ENCODE measurements at places on chromosomes 6 and 20.

GRCh38 chr20:23702021-23702420, 13.2 kb upstream of the CST4 start:
- DNase-seq = no peak

GRCh38 chr6:65280060-65280459, 427.0 kb downstream of the EYS start:
- no peak for DNase-seq

- DNase-seq = peak; percentile 70
Observed at GRCh38 chr6:108561742-108562502, 1.2 kb downstream of the FOXO3 start.

DNA sequence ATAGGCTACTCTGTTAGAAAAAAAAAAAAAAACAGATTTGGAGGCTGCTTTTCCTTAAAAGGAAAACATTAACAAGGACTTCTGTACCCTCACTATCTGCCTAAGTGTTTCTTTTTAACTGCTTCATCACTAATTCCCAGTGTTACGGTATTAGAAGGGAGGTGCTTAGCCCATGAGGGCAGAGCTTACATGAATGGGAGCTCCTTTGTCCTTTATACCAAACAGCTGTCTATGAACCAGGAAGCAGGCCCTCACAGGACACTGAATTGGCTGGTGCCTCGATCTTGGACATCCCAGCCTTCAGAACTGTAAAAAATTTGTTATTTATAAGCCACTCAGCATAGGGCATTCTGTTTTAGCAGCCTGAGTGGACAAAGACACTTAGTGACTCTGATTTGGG, 215.6 kb upstream of the NRSN1 start:
- no peak for DNase-seq

- no peak for DNase-seq
Observed at GRCh38 chr6:30894381-30894780, 10.1 kb downstream of the DDR1 start.

- DNase-seq = no peak
Observed at GRCh38 chr6:1312473-1313367, 822 bp downstream of the FOXQ1 start.

- DNase-seq = no peak
Observed at GRCh38 chr20:52595518-52595917, 376.6 kb upstream of the TSHZ2 start.

- peak; percentile 73 for DNase-seq
Observed at GRCh38 chr20:57831326-57831992, 121.6 kb upstream of the PMEPA1 start.

DNA sequence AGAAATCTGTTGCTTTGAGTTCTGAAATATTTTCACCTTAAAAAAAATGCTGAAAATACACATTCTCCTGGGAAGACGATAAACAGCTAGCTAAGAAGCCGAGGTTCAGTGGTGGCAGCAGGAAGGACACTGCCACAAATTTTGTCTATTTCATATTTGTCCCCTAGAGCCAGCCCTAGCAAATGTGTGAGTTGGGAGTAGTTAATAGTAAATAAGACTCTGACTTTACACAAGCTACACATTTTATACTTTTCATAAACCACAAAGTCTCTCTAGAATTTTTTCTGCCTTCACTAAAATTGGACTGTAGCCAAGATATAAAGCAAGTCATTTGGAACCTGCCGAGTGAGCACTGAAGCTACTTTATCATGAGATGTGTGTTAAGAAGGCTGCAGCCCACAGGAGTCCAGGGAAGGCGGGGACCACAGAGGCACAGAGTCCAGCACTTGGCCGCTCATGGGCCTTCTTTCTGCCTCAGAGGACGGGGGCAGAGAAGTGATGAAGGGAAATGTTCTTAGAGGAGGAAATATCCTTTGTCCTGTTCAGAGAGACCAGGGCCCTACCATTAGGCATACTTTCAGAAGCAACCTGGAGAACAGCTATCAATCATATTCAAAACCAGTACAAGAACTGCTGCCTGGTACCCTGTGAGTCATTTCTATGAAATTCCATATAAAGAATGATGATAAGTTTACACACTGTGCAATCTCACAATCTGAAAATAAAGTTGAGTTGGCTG, 241.7 kb upstream of the TAB2 start:
- no peak for DNase-seq

- no peak for DNase-seq
Observed at GRCh38 chr20:11429889-11430519, 487.7 kb upstream of the BTBD3 start.

DNA sequence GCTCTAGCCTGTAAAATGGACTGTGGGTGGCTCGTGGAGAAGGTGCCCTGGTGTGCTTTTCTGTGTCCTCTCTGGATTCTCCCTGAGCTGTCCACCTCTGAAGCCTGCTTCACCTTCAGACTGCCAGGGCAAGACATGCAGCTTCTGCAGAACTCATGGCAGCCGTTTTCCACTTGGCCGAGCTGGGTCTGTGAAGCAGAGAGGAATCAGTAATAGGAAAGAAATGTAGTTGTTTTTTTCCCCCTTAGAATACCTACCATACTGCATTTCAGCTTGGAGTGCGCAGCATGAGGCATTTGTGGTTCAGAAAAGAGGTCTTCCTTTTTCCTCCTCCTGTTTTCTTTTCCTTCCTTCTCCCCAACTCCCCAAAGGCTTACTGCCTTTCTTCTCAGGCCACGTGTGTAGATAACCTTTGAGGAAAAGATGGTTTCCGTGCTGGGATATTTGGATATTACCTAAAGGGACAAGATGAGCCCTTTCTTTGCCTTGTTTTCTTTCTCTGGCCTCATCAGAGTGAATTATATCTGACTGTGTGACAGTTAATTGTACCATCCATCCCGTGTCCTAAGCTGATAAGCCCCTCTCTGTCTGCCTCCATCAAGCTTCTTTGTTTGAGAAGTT, 39.4 kb downstream of the RREB1 start:
- no peak for DNase-seq

DNA sequence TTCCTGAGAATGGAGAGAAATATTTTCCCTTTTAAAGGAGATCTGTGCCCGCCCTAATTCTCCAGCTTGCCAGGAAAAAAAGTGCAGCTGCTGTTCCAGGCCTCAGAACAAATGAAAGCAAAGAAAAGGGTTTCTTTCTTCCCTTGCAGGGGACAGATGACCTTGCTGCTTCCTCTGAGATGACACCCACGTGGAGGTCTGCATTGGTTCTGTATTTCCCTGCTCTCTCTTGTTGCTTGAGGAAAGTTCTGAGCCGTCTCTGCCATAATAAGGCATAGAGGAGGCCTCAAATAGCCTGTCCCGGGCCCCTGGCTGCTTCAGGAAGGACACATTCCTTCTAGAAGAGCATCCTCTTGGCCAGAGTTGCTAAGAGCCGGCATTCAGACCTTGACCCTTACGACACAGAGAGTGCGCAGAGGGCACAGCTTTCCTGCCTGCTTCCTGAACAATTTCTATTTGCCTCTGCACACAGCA, 501.8 kb upstream of the SULF2 start:
- peak; percentile 72 for DNase-seq

- no peak for DNase-seq
Observed at GRCh38 chr20:56916345-56916622, 287.2 kb downstream of the TFAP2C start.

DNA sequence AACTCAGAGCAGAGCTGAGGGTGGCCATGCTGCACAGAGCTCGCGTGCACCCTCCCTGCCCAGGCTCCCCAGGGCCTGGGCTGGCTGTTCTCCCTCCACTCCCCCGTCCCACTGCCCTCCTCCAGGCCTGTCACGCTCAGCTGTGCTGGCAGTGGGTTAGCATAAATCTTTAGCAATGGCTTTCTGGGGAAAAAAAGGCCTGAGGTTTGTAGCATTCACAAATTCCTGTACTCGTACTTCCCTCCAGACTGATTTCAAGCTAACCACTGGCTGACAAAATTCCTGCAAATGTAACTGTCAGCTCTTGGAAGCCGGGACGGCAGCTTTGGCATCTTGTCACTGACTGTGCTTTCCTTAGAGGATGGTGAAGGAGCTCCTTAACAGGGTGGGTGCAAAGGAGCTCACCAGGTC, 22.3 kb upstream of the SMOC2 start:
- no peak for DNase-seq

DNA sequence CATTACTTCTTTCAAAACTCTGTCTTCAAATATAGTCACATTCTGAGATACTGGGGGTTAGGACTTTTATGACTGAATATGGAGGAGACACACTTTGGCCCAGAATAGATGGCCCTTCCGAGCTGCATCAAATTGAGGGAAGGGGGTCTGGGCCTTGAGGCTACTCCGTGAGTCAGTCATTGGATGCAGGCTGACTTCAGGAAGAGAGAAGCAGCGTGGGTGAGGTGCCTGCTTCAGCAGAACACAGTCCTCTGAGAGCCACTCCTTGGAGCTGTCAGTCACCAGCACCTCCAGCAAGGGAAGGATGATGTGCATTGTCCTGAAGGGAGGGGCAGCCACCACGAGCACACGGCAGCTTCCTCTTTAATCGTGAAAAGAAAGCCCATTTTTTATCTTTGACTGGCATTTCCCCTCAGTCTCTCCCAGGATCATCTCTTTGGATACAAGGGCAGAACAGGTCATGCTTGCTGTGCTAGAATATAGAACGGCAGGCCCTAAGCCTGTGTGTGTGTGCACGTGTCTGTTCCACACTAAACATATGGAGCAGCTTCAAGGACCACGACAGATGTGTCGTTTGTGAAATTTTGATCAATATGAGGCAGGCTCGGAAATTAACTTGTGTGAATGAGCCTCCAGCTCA, 721.6 kb downstream of the KIF16B start:
- DNase-seq = no peak

DNA sequence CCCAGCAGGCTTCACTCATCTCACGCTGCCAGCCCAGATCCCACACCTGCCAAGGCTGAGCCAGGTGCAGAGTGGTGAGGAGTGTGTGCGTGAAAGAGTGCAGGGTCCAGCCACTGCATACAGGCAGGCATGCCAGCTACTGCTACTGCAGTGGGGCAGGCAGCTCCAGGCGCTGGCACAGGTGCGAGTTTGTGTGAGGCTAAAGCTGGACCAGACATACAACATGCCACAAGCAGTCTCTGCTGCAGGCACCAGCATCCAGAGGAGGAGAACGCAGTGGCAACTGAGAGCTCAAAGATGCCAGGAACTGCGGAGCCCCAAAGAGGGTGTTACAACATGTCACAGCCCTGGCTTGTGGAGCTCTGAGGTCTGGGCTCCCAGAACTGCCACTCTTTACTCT, 149.8 kb downstream of the EYS start:
- no peak for DNase-seq

GRCh38 chr6:2890976-2891767, 11.9 kb downstream of the SERPINB9 start:
- DNase-seq = no peak

DNA sequence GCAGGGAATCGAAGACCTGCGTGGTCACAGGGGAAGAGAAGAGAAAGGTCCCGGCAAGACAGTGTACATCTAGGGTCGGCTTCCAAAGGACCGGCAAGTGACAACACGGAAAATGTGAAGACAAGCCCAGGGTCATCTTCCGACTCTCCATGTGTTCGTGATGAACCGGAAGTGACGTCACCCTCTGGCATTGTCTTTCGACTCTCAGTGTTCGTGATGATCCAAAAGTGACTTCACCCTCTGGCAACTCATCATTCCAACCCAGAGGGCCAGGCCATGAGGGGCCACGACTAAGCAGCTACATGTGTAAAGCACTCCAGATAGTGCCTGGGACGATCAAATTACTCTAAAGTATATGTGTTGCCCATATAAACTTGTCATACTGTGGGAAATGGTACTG, 290.8 kb downstream of the THBS2 start:
- DNase-seq = no peak

GRCh38 chr6:46757214-46757596, 10.5 kb downstream of the ANKRD66 start:
- no peak for DNase-seq

DNA sequence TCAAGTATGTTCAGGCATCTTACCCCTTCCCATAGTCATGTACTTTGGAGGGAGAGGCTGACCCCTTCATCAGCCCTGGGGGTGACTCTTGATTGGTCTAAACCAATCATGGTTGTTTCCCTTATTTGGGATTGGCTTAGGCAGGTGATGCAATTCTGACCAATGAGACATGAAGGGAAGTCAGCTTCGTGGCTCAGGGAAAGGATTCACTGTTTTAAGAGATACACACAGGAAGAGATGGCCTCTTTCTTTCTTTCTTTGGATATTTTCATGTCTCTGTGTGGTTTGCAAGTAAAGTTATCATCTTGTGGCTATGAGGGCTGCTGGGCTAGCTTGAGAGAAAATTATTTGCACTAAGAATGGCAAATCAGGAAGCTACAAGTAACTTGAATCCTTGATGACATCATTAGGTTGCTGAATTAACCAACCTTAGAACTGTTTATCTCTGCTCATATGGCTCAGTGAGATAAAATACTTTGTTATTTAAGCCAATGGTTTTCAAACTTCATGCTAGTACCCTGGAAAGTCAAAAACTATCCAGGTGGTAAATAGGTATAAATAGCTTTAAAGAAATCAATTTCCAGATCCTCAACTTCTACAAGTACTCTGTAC, 144.2 kb upstream of the CENPW start:
- DNase-seq = no peak

DNA sequence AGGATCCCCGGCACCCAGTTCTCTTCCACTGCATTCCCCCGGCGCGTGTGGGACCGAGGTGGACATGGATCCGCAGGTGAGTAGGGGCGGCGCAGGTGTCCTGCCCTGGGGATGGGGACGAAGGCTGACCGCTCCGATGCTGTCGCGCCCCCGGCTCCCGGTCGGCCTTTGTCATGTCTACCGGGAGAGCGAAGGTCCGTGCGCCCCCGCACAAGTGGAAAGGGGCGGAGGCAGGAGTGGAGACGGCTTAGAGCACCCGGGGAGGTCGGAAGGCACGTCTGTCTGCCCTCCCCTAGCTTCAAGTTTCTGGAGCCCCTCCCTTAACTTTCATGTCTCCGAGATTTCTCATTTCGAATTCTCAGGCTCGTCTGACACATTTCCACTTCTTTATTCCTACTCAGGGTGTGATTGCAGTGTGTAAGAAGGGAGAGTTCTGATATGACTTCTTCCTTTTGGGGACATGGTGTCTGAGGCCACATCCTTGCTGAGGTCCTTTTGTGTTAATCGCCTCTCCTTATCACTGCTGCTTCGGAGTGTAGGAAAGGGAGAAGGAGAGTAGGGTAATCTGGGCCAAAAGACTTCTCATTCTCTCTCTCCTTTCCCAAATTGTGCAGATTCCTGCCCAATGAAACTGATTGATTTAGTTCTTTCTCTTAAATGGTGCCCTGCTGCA, 435 bp downstream of the KIFC1 start:
- no peak for DNase-seq

- DNase-seq = peak; percentile 85
Observed at GRCh38 chr20:63215101-63216040, 560 bp downstream of the YTHDF1 start.

DNA sequence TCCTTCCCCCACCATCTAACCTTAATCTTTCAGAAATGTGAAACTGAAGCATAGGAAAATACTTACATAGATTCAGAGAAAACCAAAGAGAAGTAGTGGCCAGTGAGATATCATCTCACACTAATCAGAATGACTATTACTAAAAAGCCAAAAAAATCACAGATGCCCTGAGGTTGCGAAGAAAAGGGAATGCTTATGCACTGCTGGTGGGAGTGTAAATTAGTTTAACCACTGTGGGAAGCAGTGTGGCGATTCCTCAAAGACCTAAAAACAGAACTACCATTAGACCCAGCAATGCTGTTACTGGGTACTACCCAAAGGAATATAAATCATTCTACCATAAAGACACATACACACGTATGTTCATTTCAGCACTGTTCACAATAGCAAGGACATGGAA, 9.2 kb upstream of the PREX1 start:
- no peak for DNase-seq
